ENCODE measurements at places on chromosomes 2 and 18. TPM values are rescaled to one million over a fixed set of nuclear protein-coding genes. Genes with fewer than 3 reads are reported as not detected.

DNA sequence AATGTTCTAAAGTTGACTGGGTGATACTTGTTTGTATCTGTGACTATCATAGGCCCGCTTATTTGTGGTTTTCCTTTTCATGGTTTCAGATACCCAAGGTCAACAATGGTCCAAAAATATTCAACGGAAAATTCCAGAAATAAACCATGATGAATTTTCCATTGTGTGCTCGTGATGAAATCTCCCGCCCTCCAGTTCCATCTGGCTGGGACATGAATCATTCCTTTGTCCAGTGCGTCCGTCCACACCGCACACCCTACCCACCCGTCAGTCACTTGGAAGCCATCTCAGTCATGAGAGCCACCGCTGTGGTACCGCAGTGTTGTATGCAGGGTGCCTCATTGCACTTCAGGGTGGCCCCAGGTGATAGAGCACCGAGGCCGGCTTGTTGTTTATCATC, 268.2 kb upstream of the PXDN start:
- no peaks in the 10 kb centered on the region for H3K4me1 ChIP-seq
- H3K27ac ChIP-seq = no peak overlapping the region
- no peak for DNase-seq
- no peak overlapping the region for H3K4me3 ChIP-seq

GRCh38 chr2:121409388-121409787, 121.3 kb upstream of the RNU4ATAC start:
- no peaks in the 10 kb centered on the region for H3K4me1 ChIP-seq
- peak overlapping the region; percentile 31 for H3K27ac ChIP-seq
- peaks cover 35% of the 10 kb centered on the region for H3K36me3 ChIP-seq
- no peak overlapping the region for H3K4me3 ChIP-seq
- no peaks in the 10 kb centered on the region for H3K27me3 ChIP-seq

- no peak for DNase-seq
- H3K27ac ChIP-seq = no peak overlapping the region
- H3K4me1 ChIP-seq = peaks cover 11% of the 10 kb centered on the region
- peaks cover 39% of the 10 kb centered on the region for H3K27me3 ChIP-seq
- H3K36me3 ChIP-seq = no peaks in the 10 kb centered on the region
Measured at GRCh38 chr2:159613651-159614285, 2.6 kb downstream of the BAZ2B start.

DNA sequence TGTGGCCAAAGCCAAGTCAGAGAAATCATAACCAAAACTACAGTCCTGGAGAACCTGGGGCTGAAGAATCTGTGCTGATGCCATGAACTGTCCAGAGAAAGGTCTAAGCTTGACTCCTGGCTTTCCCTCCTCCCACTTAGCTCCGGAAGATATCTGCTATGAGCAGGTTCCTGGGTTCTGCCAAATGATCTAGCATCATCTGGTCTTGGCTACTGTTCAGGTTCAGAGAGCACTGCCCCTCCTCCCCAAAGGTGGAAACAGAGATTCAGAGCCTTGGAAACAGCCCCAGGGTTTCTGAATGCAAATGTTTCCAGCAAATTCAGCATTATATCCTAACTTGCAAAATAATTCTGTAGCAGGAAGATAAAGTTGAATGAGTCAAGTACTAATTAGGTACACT, 219.2 kb upstream of the SP5 start:
- peaks cover 26% of the 10 kb centered on the region for H3K27me3 ChIP-seq
- H3K27ac ChIP-seq = no peak overlapping the region
- no peaks in the 10 kb centered on the region for H3K36me3 ChIP-seq
- no peaks in the 10 kb centered on the region for H3K4me1 ChIP-seq
- DNase-seq = no peak

DNA sequence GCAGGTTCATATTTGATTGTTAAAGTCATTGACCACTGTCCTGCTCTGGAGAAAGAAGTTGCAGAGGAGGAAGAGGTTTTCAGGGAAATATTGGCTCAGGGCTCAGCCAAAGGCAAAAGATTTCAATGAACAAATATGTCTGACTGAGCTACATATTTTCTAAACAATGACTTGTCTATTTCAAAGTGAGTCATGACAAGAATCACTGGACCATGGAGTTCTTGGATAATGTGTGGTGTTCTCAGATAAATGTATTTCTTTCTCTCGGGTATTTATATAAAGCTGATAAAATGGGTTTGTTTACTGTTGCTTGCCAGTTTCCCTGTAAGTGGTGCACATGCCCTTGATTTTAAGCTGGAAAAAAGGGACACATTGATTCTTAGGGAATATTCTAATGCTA, 34.3 kb upstream of the RMP24 start:
- H3K4me3 ChIP-seq = no peak overlapping the region
- peak; percentile 12 for DNase-seq
- no peaks in the 10 kb centered on the region for H3K27me3 ChIP-seq
- H3K4me1 ChIP-seq = no peaks in the 10 kb centered on the region

DNA sequence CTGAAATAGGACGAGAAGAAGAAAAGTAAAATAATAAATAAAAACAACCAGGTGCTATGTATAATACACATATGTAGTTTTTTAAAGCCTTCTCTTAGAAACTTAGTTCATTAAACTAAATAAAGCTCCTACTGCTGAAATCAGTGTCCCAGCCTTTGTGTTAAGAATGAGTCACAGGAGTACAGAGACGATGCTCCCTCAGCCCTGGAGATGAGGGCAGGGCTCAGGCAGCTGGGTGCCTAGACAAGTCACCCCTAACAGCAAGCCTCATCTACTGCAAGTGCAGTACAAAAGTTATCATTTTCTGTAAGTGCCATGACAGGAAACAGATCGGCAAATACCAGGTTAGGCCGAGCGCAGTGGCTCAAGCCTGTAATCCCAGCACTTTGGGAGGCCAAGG, 18.2 kb downstream of the KIDINS220 start:
- peak; percentile 48 for DNase-seq
- no peaks in the 10 kb centered on the region for H3K27me3 ChIP-seq
- H3K4me1 ChIP-seq = peaks cover 2% of the 10 kb centered on the region
- H3K4me3 ChIP-seq = no peak overlapping the region
- H3K27ac ChIP-seq = no peak overlapping the region

- no peak overlapping the region for H3K27ac ChIP-seq
- no peak for DNase-seq
- H3K4me3 ChIP-seq = no peak overlapping the region
- no peaks in the 10 kb centered on the region for H3K4me1 ChIP-seq
Measured at GRCh38 chr2:116074161-116074560, 1631.7 kb downstream of the DPP10 start.

DNA sequence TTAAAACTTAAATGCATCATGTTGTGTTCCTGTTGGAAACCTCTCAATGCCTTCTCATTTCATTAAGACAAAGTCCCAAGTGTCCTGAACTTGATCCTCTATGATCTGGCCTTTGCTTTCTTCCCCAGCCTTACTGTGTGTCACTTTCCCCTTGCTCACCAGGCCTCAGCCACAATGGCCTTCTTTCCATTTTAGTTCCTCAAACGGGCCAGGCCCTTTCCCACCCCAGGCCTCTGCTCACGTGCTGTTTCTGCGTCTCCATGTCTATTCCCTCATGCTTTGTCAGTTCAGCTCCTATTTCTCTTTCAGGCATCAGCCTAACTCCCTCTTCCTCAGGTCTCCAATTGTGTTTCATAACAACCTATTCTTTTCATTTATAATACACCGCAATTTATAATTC, 19.5 kb downstream of the CXCR4 start:
- no peak for DNase-seq
- H3K27me3 ChIP-seq = no peaks in the 10 kb centered on the region
- H3K4me3 ChIP-seq = no peak overlapping the region
- H3K27ac ChIP-seq = no peak overlapping the region

GRCh38 chr2:196533772-196534397, 105.6 kb upstream of the CCDC150 start:
- H3K4me1 ChIP-seq = peaks cover 20% of the 10 kb centered on the region
- peaks cover 1% of the 10 kb centered on the region for H3K36me3 ChIP-seq
- H3K27me3 ChIP-seq = peaks cover 9% of the 10 kb centered on the region

DNA sequence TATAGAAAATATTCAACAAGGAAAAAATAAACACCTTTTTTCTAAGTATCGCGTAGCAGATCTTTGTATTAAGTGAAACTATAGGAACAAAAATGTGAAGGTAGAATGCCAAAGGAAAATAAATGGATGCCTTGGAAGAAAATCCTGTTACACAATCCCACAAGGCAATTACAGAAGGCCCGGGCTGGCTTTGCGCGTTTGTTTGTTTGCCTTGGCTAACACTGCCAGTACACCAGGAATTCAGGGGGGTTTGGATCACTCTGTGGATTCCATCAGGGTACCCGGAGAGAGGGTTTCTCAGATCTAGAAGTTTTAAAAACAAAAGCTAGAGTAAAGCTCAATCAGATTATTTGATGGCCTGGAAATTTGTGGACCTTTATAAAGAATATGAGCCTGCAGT, 478.3 kb downstream of the FBXO15 start:
- H3K4me3 ChIP-seq = no peak overlapping the region
- H3K4me1 ChIP-seq = no peaks in the 10 kb centered on the region
- H3K27ac ChIP-seq = no peak overlapping the region
- no peaks in the 10 kb centered on the region for H3K36me3 ChIP-seq

GRCh38 chr2:109351164-109351756, 222.3 kb downstream of the SH3RF3 start:
- H3K4me3 ChIP-seq = no peak overlapping the region
- H3K27ac ChIP-seq = no peak overlapping the region
- H3K27me3 ChIP-seq = peaks cover 4% of the 10 kb centered on the region
- no peak for DNase-seq
- H3K36me3 ChIP-seq = no peaks in the 10 kb centered on the region

- H3K4me1 ChIP-seq = no peaks in the 10 kb centered on the region
- H3K27ac ChIP-seq = no peak overlapping the region
- no peaks in the 10 kb centered on the region for H3K27me3 ChIP-seq
- DNase-seq = no peak
- H3K36me3 ChIP-seq = no peaks in the 10 kb centered on the region
Measured at GRCh38 chr2:239500574-239501550, 100.0 kb upstream of the HDAC4 start.

- no peaks in the 10 kb centered on the region for H3K27me3 ChIP-seq
- peaks cover 13% of the 10 kb centered on the region for H3K36me3 ChIP-seq
- H3K27ac ChIP-seq = no peak overlapping the region
- DNase-seq = no peak
Measured at GRCh38 chr2:135182190-135182589, 130.1 kb downstream of the RAB3GAP1 start.

DNA sequence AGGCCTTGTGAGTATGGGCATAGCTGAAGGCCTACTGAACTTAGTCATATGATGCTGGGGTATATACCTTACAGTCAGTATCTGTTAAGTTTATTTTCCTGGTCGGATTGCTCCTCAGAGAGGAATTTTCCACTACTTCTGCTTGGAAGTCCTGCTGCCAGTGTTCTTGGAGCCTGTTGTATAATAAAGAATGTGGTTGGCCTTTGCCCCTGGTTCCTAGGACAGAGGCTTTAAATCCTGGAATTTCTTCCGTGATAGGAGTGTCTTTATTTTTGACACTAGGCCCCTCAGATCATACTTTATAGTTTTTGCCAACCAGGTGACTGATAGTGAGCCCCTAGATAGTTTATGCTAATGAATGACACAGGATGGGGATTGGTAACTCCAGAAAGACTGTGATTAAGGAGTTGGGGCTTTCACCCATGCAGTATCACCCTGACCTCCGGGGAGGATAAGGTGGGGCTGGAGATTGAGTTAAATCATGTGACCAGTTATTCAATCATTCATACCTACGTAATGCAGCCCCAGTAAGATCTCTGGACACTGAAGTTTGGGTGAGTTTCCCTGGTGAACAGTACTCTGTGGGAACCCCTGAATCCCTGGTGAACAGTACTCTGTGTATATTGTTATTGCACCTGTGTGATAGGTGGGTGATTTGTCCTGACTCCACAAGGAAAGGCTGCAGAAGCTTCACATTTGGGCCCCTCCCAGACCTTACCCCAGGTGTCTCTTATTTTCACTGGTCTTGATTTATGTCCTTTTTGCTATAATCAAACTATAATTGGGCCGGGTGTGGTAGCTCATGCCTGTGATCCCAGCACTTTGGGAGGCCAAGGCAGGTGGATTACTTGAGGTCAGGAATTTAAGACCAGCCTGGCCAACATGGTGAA, 56.9 kb downstream of the COMMD1 start:
- no peak overlapping the region for H3K27ac ChIP-seq
- peaks cover 7% of the 10 kb centered on the region for H3K4me1 ChIP-seq
- no peaks in the 10 kb centered on the region for H3K36me3 ChIP-seq
- no peak overlapping the region for H3K4me3 ChIP-seq
- DNase-seq = peak; percentile 41

- no peak for DNase-seq
- H3K27me3 ChIP-seq = no peaks in the 10 kb centered on the region
- H3K4me3 ChIP-seq = no peak overlapping the region
- peaks cover 21% of the 10 kb centered on the region for H3K4me1 ChIP-seq
Measured at GRCh38 chr2:60840880-60841279, 40.5 kb upstream of the REL start.

GRCh38 chr2:71453404-71454220, at the start of gene DYSF:
TSS of gene DYSF (plus strand) at chr2:71453561.
- H3K4me3 ChIP-seq = peak within 1 kb of the TSS; percentile 69
- H3K4me1 ChIP-seq = peaks cover 26% of the 10 kb centered on the region
- no peaks in the 10 kb centered on the region for H3K36me3 ChIP-seq
- peaks cover 44% of the 10 kb centered on the region for H3K27me3 ChIP-seq

DNA sequence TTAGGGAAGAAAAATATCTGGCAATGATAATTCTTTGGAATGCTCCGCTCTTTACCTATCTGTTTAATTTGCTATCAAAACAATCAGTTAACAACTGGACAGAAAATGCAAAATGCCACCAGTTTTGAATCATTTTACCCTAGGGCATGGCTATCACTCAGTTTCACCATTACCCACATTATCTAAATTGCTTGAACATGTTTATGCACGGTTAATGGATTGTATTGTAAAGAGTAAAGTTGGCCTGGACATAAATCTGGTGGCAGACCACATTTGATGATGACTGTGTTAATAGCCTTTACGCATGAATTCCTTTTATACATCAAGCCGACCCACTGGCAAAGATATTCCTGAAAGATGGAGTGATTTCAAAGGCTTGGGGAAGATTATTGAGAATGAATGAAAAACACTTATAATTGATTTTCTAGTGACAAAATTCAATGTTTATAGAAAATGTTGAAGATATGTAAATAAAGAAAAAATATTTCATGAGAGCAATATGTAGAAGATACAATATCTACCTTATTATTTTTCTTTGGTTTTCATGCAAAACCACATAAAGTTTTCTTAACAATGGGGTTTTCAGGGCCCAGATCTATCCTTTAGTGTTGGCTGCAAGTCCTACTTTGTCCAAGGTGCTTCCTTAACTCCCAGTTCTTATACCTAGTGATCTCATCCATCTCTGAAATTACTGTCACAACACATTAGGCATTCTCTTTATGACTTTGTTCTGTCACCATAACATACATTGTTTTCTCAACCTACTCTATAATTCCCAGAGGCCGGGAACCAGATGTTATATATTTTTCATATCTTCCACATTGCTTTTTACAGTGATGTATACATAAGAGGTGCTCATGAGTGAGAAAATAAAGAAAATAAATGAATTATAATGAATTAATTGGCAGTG, 265.1 kb downstream of the RIT2 start:
- no peak overlapping the region for H3K27ac ChIP-seq
- H3K36me3 ChIP-seq = no peaks in the 10 kb centered on the region
- no peaks in the 10 kb centered on the region for H3K27me3 ChIP-seq
- no peaks in the 10 kb centered on the region for H3K4me1 ChIP-seq

- no peaks in the 10 kb centered on the region for H3K27me3 ChIP-seq
- peaks cover 31% of the 10 kb centered on the region for H3K36me3 ChIP-seq
- H3K4me1 ChIP-seq = peaks cover 11% of the 10 kb centered on the region
- no peak for DNase-seq
Measured at GRCh38 chr2:69789772-69790600, 39.5 kb upstream of the GMCL1 start.

GPD2 gene
- 19.7 TPM for total RNA-seq

MYO5B gene
- total RNA-seq = 0.07 TPM

ANKRD30B gene
- total RNA-seq = not detected

PRLH gene
- not detected for total RNA-seq

TUBA3E gene
- total RNA-seq = not detected

KIAA1328 gene
- total RNA-seq = 7.6 TPM

Measured in activated CD4-positive, alpha-beta T cell treated with anti-CD3 and anti-CD28 coated beads, Interleukin-2, amount 10 ng/mL, durations not matched to agents 24 days and 14 days (primary cell).